NCI-H2081 (cell line): ENCODE measurements at places on chromosomes 4 and X.

GRCh38 chr4:132818091-132818490 is 331.0 kb upstream of the PCDH10 start:
- no peak for DNase-seq

DNA sequence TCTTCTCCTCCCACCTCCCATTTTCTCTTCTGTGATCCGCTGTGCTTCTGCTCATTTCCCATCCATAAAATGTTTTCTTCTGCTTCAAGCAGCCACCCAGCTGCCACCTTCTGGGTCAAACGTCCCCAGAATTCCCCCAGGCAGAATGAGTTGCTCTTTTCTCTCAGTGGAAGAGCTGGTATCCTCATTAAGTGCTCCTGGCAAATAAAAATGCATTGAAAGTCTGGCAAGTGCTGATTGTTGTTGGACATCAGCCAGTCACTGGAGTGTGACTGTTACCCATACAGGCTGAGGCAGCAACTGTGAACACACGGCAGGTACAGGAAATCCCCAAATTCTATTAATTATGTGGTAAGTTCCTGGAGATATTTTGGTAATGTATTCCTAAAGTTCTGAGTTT is 52.6 kb downstream of the LIMCH1 start:
- peak; percentile 84 for DNase-seq

DNA sequence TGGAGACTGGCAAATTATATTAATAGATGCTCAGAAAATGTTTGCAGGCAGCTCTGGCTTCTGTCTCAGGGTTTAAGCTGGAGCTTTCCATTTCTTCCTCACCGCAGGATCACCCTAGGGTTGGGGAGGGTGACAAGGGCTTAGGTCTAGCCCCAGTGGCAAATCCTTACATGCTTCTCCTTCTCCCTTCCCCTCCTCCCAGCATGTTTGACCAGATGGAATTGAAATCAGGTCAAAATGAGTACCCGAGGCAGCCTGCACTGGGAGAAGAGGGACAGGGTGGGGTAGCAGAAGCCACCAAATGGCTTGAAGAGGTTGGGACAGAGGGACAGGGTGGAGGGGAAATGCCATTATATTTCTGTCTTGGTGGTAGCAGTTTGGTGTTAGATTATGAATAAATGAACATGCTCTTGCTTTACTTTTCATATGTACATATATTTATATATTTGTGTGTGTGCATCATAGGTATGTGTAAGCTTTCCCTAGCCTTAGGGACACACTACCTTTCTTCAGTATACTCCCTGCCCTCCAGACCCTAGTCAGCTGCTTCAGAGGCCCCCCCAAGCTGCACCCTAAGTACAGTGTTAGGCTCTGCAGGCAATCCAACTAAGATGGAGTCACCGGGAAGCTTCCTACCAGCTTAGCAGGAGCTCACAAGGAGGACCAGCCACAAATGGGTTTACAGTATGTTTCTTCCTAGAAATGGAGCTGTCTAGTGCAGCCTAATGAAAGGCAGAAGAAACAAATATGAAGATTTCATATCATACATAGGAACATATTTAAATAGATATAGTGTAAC is 1.8 kb downstream of the TMEM35A start:
- no peak for DNase-seq

DNA sequence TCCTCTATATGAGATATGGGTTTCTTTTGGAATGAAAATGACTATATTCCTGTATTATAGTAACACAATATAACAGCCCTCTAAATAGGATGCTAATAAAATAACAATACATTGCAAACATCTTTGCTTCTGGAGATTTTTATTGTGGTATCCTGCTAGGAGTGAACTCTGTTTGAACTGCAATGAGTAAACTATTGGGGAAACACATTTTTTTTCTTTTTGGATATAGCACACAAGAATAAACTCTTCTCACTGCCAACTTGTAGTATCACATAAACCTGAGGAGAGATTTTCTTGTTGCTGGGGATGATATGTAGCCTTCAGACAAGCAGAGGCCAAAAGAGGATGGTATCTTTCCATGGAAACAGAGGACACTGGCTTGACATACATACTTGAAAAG is 238.2 kb downstream of the C4orf33 start:
- DNase-seq = no peak

DNA sequence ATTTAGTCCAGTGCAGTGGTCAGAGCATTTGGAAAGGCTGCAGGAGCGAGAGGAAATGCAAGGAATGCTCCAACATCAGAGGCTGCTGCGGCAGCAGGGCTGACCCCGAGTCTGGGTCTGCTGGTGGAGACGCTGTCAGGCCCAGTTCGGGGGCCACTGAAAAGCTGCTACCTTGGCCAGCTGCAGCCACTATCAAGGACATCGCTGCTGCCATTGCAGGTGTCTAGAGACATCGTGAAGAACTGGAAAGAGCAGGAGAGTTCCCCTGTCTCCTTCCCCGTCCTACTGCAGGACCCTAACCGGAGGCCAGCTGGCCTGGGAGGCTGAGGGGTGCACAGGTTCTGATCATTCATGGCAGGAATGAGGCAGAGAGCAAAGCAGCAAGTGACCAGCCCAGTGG is 29.5 kb upstream of the GPR78 start:
- DNase-seq = no peak

DNA sequence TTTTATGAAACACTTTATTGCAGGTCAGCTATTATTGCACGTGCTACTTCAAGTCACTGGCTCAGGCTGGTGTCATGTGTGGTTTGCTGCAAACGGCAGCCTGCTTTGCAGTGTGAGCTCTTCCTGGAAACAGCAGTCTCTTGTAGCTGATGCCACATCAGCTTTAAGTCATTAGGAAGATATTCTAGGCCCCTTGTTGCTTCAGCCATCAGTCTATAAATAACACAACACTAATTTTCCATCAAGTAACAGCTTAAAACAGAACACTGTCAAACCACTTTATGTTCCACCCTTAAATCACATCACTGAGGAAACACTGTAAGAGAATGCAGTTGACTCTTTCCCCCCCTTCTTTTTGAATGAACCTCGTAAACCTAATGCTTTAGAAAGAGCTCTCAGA is 93.8 kb downstream of the GATB start:
- DNase-seq = no peak

DNA sequence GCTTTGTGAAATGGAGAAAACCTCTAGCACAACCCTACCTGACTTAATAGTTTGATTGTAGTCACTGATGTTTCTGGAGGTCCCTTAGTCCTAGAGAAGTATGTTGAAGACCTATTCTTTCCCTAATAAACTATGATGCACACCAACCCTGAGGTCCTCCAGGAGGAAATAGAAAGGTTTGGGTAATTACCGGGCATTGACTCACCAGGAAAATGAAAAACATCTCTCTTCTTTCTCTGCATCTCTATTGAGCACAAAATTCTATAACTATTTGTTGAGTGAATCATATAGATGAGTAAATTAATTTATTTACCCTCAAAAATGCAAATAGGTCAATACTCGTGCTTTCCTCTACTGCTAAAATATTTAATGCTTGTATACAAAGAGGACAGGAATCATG is 582.4 kb upstream of the FAM241A start:
- DNase-seq = no peak
